ENCODE measurements at places on chromosomes 2 and 18.

DNA sequence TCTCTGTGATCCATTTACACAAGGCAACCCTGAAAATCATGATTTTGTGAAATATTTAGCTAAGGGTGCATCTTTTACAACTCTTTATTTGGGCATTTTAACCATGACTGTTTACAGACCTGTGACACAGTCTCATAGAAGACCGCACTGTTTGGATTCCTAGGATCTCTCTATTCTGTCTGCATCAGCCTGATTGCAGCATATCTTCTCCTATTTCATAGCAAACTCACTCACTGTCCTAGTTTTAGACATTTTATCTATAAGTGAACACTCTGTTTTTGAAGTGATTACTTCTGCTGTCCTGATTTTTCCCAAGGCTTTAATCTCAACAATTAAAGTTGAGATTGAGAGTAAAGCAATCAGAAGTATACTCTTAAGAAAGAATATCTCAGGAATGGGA lies 56.2 kb downstream of the CAVIN2 start:
- DNase-seq = no peak

GRCh38 chr2:239086325-239087020 lies 238.6 kb downstream of the TWIST2 start:
- no peak for DNase-seq

- no peak for DNase-seq
Measured at GRCh38 chr2:168327328-168327727, 79.9 kb upstream of the STK39 start.

GRCh38 chr2:205764270-205764746 lies 82.0 kb downstream of the NRP2 start:
- no peak for DNase-seq

DNA sequence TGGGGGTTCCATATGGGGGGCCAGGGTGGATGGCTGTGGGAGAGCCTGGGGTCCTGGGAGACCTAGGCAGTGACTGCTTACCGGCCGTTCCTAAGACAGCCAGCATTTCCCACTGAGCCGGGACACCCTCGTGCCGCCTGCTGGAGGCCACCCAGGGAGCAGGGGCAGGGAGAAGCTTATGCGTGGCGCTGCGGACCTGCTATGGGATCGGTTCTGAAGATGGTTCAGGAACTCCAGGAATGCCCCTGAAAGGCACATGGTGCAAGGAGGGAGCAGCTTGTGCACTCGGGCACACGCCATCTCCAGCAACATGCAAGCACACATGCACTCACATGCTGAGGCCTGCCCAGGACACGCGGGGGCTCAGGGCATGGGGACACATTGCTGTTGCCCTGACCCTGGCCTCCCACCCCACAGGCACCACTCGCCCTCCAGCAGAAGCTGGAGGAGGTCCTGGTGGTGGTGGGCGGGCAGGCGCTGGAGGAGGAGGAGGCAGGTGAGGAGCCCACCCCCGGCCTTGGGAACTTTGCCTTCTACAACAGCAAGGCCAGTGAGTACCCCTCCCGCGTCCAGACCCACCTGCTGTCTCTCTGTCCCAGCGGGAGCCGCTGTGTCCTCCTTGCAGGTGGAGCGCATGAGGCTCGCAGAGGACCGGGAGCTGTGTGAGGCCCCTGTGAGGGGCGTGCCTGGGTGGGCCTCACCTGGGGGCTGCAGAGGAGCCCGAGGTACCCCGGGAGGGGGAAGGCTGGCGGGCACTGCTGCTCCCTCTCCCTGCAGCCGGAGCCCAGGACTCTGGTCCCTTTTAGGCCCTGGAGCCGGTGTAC lies 4.1 kb downstream of the KLHL30 start:
- no peak for DNase-seq

- DNase-seq = no peak
Measured at GRCh38 chr2:203646266-203646864, 60.1 kb upstream of the CD28 start.

DNA sequence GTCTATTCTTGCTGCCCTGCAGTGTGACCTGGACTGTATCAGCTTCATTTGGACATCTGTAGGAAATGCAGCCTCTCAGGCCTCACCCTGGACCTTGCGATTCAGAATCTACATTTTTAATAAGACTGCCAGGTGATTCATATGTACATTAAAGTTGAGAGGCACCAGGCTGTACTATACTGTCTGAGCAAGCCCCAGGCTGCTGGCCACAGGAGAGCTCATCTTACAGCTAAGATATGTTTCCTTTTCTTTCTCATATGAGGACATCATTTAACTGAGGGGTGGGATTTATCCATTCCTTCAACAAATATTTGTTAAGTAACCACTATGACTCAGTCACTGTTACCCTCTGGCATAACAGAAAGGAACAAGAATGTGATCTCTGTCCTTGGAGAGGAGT lies 78.2 kb upstream of the GCFC2 start:
- no peak for DNase-seq

DNA sequence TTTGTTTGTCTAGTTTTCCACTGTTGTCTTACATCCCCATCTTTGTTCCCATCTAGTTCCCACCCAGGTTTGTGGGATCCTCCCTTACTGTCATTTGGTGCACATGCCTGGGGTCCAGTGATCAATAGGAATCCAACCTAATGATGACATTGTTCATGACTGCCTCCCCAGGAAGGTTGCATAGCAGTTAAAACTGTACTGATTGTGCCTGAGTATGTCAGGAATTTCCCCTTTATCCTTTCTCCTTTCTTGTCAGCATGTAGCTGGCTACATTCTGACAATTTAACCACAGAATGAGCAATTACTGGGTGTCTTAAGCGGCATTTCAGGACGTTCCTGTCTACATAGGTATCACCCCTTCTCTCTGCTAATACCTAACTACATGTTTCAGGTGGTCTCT lies 653.0 kb downstream of the CNTNAP5 start:
- DNase-seq = no peak

DNA sequence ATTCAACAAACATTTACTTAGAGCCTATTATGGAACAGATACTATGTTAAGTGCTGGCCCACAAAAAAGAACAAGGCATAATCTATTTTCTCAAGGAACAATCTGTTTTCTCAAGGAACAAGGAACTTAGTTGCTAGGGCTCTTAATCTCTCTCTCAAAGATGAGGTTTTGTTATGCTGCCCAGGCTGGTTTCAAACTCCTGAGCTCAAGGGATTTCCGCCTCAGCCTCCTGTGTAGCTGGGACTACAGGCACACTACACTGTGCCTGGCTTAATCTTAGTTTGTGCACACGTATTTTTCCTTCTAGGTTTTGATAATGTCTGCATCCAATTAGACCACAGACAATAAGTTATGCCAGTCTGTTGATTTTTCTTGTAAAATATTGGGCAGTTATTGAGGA lies 89.5 kb downstream of the PTH2R start:
- DNase-seq = peak; percentile 15

DNA sequence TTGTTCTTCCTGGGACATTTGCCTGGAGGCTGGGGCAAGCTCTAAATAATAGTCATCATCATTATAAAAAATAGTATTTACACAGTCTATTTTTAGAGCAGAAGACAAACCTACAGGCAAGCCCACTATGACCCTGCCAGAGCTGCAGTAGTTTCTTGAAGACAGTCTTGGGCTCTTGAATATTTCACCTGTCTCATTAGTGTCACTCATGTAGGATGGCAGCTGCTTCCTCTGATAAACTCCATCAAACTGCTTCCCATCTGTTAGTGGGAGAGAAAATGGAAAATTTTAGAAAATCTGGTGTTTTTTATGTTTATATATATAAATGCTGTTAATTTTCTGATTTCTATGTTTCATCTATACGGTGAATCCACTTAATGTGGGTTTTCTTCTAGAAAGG lies 8.5 kb upstream of the CYRIA start:
- DNase-seq = no peak

- peak; percentile 55 for DNase-seq
Measured at GRCh38 chr2:164967781-164968228, 12.5 kb upstream of the SLC38A11 start.

GRCh38 chr18:24270937-24271380 lies 126.7 kb downstream of the OSBPL1A start:
- peak; percentile 2 for DNase-seq

- DNase-seq = no peak
Measured at GRCh38 chr2:158578703-158579330, 122.1 kb downstream of the PKP4 start.

- DNase-seq = no peak
Measured at GRCh38 chr18:58531236-58531635, 97.7 kb downstream of the ALPK2 start.

DNA sequence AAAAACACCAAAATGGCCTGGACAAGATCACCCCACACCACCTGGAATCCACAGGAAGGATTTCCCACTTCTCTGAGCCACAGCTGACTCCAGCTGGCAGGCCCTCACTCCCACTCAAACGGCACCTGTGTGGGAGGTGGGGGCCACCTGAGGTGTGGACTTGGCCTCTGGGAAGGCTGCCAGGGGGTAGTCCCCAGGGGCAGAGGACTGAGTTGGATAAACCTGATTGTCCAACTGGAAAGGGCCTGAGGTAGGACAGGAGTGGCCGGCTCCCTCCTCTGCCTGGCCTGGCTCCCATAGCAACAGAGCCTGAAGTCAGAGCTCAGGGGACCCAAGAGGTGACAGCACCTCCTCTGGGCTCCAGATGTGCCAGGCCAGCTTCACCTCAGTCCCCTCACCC lies 300.2 kb downstream of the CELF4 start:
- DNase-seq = no peak

GRCh38 chr2:56582570-56582969 lies 398.8 kb downstream of the CCDC85A start:
- no peak for DNase-seq

DNA sequence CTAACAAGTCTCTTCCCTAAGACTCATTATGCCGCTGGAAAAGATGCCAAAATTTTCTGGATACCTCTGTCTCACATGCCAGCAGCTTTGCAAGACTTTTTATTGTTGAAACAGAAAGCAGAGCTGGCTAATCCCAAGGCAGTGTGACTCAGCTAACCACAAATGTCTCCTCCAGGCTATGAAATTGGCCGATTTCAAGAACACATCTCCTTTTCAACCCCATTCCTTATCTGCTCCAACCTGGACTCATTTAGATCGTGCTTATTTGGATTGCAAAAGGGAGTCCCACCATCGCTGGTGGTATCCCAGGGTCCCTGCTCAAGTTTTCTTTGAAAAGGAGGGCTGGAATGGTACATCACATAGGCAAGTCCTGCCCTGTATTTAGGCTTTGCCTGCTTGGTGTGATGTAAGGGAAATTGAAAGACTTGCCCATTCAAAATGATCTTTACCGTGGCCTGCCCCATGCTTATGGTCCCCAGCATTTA lies 26.3 kb downstream of the DHRS9 start:
- no peak for DNase-seq

DNA sequence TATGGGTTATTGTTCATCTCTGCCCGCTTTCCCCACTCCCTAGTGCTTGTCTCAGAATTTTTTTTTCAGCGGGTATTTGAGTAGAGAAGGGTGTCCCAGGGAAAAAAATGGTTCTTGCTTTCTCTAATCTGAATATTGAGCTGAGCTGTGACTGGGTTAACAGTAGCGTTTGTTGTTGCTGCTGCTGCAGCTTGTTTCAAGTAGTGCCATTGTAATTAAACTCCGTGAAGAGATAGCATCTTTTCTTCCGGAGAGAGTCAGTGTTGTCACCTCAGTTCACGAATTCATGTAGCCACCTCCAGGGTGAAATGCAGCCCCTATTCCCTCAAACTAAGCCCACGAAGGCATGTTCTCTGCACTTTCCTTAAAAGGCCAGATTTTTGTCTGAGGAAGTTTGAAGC lies 1.5 kb upstream of the AAK1 start:
- peak; percentile 25 for DNase-seq

DNA sequence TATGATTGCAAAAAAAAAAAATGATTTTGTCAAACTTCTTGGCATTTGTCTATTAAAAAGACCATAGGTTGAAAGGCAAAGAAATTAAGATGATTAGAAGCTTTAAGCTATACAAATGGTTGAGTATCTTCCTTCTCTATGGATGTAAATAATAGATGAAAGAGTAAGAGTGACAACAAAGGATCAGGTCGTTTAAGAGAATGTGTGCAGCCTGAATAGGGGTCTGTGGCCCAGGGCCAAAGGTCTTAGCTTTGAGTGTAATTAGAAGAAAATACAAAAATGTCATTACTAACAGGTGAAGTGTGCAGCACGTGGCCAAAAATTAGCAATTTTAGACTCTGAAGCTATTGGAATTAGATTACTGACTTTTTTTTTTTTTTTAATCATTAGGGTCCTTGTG lies 122.4 kb downstream of the GREB1L start:
- no peak for DNase-seq

DNA sequence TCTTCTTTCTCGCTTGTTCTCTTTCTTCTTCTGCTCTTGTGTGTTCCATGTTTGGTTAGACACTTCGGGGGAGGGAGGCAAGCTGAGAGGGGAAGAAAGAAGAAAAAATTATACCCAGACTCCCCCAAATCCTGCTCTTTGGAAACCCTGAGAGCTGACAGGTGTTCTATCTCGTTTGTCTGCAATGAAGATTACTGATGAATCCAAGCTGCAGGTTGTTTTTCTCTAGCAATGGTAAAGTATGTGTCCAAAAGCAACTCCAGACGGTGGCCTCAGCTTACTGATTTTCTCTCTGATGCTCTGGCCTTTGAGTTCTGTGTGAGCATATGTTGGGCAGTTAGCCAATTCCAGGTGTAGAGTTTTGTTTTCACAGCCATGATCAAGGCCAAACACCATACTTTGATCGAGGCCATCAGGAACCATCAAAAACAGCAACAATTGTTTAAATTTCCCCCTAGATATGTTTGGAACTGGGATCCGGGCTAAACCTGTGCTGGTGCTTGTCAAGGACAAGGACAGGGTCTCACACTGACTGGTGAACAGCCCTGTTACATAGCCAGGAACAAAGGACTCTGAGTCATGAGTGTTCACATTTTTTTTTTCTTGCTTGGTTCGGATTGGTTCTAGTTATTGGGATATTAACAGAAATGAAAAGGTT lies 142.0 kb downstream of the PRKCE start:
- no peak for DNase-seq

- peak; percentile 15 for DNase-seq
Measured at GRCh38 chr2:1868683-1869141, 124.4 kb upstream of the PXDN start.

DNA sequence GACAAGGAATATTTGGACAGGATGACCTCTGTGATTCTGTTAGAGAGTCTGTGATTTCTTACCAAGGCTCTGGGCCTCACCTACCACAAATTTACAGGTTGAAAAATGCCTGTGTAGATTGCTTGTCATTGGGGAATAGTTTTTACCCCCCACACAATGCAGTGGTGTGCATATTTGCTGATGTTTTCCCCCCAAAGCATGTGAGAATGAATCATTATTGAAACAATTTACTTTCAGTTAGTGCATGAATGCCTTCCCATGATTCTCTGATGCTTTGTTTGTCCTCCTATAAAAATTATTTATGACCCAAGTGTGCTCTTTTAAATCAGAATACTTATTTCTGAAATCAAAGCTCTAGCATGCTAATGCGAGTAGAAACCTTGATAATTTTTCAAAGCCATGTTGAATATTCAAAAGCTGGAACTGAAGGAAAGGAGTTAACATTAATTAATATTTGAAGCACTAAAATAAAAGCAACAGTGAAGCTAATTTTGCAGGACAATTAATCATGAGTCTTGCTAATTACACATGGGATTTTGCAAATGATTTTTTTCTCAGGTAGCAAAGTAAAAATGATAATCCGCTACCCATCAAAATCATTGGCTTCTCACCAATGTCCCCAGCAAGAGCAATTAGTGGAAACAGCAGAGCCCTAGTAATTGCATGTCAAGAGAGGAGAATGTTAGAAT lies 361.2 kb upstream of the HNRNPA3 start:
- no peak for DNase-seq

- no peak for DNase-seq
Measured at GRCh38 chr2:68178432-68178831, 20.7 kb downstream of the PNO1 start.

Measured in NT2/D1 (cell line).